LHCN-M2 (cell line): ENCODE measurements at places on chromosomes 12 and 14.
A peak's percentile ranks its signal among the peaks of the same experiment; 100 is the strongest.

- DNase-seq: peak; percentile 80
Measured at GRCh38 chr12:60257063-60257462, 661.2 kb downstream of the SLC16A7 start.

DNA sequence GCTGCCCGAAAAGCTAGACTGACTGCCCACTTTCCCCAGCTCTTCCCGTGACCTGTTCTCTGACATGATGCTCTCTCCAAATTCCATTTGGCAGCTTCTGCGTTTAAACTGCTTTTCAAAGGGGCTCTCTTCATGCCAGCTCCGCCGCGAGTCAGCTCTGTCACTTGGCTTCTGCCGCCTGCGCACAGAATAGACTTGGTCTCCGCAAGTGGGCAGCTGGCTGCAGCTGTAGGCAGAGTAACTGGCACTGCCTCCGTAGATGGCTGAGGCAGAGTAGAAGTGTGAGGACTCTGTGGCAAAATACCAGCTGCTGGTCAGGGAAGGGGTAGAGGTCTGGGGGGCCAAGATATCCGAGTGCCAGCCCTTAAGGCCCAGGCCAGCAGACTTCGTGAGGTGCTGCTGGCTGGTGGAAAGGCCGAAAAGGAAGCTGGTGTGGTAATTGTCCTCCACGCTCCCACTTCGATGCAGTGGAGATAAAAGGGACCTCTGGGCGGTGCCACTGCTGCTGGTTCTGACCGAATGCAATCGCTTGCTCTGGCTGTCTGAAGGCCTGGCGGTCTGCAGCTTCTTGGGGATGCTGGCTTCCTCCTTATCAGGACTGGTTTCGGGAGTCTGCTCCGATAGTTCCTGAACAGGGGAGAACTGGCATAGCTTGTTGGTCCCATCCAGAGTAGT is 85.7 kb downstream of the DUSP16 start:
- DNase-seq: no peak

DNA sequence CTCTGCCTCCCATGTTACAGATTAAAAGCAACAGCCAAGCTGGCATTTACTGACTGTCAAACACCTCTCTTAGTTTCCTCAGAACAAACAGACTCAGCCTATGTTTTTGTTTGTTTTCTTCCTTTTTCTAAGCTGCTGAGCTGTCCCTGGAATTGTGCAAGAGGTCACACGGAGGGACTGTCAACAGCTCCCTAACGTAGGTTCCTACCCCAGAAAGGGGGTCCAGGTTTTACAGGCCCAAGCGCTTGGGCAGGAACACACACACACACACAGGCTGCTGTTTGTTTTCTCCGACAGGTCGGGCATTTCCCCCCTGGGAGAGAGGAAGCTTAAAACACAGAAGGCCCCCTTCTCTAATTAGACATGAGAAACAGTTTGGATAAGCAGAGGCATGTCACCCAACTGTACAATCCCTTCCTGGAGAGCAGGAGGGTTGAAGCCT is 739.6 kb upstream of the TBX3 start:
- DNase-seq: no peak

GRCh38 chr14:103948442-103948841 is 6.1 kb upstream of the RD3L start:
- no peak for DNase-seq

GRCh38 chr12:64944966-64945365 is 120.5 kb downstream of the TBC1D30 start:
- DNase-seq: peak; percentile 49

GRCh38 chr12:113575386-113575785 is 103.7 kb upstream of the LHX5 start:
- no peak for DNase-seq

- peak; percentile 30 for DNase-seq
Measured at GRCh38 chr12:108701779-108702441, 29.4 kb downstream of the CORO1C start.

GRCh38 chr12:105113094-105113493 is 5.6 kb downstream of the WASHC4 start:
- DNase-seq: peak; percentile 47

GRCh38 chr12:19230299-19230866 is 100.8 kb downstream of the PLEKHA5 start:
- DNase-seq: no peak

- DNase-seq: no peak
Measured at GRCh38 chr12:124420996-124421674, 126.2 kb downstream of the RFLNA start.

GRCh38 chr12:66755727-66756395 is 77.0 kb upstream of the GRIP1 start:
- DNase-seq: no peak

GRCh38 chr12:93180566-93180965 is 197.2 kb upstream of the NUDT4 start:
- no peak for DNase-seq

GRCh38 chr12:75933101-75933500 is 98.5 kb downstream of the PHLDA1 start:
- peak; percentile 71 for DNase-seq

DNA sequence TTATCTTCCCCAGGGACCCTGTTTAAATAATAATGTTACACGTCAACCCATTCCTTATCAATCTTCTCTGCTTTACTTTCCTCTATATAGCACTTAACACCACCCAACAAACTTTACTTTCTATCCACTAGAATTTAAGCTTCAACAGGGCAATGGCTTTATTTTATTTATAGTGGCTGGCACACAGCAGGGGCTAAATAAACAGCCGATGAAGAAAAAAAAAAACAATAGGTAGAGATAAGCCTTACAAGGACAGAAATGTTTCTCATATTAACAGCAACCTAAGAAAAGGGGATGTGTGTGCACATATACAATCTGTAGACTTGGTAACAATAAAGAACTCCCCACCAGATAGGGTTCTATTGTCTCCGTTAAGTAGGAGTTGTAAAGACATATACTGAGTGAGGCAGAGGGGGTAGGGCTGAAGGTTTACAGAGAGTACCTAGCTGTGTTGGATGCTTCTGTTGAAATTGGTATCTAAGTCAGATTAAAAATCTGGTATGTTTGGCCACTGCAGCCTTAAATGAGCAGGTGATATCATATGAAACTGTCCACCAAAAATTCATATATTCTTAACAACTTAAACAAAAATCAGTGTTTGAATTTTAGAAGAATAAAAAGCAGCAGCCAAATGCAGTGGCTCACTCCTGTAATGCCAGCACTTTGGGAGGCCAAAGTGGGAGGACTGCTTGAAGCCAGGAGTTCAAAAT is 24.7 kb upstream of the AP4S1 start:
- DNase-seq: no peak

DNA sequence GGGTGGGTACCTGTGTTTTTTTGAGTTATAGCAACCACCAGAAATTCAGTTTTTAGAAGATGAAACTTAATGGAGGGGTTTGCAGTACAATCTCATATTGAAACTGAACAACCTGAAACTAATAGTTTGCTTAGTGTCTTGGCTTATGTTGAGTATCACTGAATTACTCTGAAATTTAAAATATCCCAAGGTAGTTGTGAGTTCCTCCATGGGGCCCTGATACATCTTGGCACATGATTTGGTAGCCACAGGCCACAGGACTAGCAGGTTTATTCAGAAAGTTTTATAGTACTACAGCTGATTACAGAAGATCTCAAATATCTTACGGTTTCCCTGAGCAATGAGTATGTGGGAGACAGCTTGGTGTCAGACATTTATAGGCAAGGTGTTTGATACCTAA is 10.4 kb downstream of the PTGES3 start:
- DNase-seq: no peak

DNA sequence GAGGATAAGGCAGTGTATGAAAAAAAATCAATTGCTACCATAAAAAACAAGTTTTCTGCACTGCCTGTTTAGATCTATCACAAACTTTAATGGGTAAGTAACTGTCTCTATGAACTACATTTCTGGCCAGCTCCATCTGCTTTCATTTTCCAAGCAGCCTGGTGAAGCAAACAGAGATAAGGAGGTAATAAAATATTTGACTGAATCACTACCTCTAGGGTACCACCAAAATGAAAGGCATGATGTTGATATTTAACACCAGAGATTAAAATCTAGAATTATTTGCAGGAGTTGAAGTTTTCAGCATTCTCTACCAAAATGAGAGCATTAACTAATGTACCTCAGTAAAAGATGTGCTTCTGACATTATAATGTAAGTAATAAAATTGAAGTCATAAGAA is 863.5 kb upstream of the MGAT4C start:
- DNase-seq: no peak

GRCh38 chr14:20522332-20522731 is 17.0 kb downstream of the RNASE10 start:
- no peak for DNase-seq

- DNase-seq: no peak
Measured at GRCh38 chr14:90970167-90970600, 90.3 kb downstream of the RPS6KA5 start.

- DNase-seq: no peak
Measured at GRCh38 chr14:58555647-58556046, 82.1 kb upstream of the DACT1 start.

GRCh38 chr12:93680006-93680405 is 2.8 kb downstream of the CRADD start:
- DNase-seq: no peak

- peak; percentile 42 for DNase-seq
Measured at GRCh38 chr12:39764944-39765560, 145.4 kb upstream of the ABCD2 start.

GRCh38 chr12:46369474-46370379 is 2.8 kb downstream of the SLC38A2 start:
- no peak for DNase-seq

DNA sequence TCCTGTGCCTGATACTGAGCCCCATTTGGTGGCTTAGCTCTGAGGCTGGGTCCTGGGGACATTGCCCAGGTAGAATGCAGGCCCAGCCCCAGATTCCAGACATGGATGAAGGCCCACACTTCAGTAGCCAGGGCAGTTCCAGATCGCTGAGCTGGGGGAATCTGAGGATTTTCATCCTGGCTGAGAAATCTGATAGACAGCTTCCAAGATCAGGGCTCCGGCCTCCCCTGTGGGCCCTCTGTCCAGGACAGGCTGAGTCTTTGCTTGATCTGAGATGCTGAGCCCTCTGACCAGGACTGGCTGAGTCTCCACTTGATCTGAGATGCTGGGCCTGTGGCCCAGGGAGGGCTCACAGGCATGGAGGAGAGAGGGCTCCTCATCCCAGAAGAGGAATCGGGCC is 3.3 kb upstream of the RASAL1 start:
- no peak for DNase-seq

DNA sequence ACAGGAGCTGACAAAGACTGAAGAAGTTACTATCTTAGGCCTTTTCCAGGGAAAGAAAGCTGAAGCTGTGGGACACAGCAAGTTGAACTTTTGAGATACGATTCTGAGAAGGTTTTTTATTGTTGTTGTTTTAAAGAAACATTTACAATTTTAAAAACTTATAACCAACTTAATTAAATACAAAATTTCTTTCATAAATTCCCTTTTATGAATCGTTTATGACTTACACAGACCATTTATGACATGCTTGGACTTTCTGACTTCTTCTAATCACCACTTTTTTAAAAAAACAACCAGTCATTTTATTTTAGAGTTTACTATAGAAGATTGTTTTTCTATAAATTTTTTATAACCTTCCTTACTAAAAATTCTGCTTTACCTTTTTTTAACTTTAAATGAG is 68.7 kb downstream of the DHRS2 start:
- peak; percentile 43 for DNase-seq

DNA sequence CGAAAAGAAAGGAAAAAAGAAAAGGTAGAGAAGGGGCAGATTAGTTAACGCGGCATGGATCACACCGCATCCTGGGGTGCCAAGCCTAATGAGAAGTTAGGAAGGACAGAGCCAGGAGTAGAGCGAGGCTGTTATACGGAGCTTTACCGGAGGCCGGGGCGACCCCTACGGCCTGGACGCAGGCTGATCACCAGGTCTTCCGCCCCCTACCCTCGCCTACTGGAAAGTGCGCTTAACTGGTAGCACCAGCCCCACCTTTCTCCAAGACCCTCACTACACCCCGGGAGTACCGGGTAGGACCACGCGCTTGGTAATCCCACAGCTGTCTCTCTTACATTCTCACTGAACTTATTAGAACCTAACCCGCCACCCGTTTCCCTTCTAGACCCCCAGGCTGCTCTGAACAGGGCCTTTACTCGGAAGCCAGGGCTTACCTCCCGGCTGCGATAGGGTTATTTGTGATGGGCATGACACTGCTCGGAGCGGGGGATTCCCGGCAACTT is 33.8 kb downstream of the WBP11 start:
- peak; percentile 21 for DNase-seq

DNA sequence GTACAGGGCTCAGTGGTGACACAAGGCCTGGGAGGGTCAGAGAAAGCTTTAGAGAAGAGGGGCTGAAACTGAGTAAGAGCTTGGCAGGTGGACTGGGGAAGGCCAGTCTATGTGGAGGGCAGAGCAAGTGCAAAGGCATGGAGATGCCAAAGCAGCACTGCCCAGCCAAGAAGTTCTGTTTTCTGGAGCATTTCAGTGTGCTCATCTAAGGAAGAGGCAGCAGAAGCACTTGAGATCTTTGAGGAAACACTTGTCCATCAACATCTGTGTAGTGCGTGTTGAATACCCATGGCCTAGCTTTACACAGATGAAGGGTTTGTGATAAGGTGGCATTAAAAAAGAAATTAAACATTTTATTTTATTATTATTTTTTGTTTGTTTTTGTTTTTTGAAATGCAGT is 52.8 kb downstream of the FOS start:
- DNase-seq: no peak

GRCh38 chr14:61510736-61511557 is 184.4 kb upstream of the HIF1A start:
- DNase-seq: no peak

DNA sequence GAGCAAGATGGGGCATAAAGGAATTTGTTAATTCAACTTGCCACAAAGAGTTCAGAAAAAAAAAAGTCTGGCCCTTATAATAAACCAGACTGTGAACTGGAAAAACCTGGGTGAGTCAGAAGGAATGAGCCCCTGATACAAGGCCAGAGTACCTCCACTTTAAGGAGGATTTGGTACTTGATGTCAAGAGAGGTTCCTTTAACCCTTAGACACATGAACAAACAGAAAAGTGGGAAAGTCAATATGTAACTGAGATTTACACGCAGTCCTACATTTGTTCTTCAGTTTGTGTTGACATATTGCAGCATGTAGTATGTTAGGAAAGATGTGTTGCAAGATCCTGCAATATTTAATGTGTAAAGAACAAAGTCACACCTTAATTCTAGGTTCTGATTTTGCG is 14.2 kb upstream of the SLC38A4 start:
- DNase-seq: no peak

- peak; percentile 72 for DNase-seq
Measured at GRCh38 chr12:13211859-13212664, 15.5 kb downstream of the EMP1 start.

DNA sequence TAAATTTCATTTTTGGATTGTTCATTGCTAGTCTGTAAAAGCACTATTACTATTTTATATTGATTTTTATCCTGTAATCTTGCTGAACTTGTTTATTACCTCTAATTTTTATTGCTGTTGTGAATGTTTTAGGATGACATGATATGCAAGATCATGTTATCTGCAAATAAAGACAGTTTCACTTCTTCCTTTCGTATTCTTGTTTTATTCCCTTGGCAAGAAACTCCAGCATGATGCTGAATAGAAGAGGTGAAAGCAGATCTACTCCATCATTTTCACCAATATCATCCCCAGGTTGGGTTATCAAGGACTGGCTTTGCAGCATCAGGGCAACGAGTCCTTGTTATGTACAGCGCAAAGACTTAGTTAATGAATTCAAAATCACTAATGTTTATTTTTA is 2.7 kb upstream of the CLECL1 start:
- no peak for DNase-seq
